ENCODE measurements at places on chromosomes 11 and 22. TPM values are rescaled to one million over a fixed set of nuclear protein-coding genes. Genes with fewer than 3 reads are reported as not detected.

DNA sequence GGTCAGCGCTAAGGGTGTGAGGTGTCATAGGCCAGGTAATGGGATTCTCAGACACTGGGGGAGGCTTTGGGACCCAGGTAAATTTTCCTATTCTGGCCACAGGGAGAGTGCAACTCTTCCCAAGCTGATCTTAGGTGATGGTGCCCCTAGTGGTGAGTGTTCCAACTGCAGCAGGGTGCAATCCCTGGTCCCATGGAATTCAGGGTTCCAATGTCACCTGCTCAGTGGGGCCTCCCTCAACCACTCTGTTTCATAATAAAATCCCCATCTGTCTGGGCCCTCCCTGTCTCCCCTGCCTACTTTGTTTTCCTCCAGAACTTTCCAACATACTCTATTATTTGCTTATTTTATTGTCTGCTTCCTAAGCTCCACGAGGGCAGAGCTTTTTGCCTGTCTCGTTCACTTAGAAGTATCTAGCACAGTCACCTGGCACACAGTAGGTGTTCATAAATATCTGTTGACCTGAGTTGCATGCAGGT lies 2.9 kb upstream of the SGSM1 start:
- peak; percentile 34 for DNase-seq

DNA sequence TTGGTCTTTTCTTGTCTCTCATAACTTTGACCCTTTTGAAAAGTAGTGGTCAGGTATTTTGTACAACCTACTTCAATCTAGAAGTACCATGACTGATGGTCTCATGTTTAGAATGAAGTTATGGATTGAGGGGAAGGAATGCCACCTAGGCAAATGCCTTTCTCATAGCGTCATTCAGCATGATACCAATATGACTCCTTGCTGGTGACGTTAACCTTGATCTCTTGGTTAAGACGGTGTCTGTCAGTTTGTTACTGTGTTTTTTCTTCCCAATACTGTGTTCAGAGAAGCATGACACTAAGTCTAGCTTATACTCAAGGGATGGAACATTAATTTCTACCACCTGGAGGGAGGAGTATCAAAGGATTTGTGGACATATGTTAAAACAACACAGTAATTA lies 130.9 kb downstream of the KIF18A start:
- peak; percentile 83 for DNase-seq

GRCh38 chr11:128515086-128515485 lies 72.3 kb downstream of the ETS1 start:
- no peak for DNase-seq

- no peak for DNase-seq
Observed at GRCh38 chr11:131190446-131190845, 180.0 kb upstream of the NTM start.

DNA sequence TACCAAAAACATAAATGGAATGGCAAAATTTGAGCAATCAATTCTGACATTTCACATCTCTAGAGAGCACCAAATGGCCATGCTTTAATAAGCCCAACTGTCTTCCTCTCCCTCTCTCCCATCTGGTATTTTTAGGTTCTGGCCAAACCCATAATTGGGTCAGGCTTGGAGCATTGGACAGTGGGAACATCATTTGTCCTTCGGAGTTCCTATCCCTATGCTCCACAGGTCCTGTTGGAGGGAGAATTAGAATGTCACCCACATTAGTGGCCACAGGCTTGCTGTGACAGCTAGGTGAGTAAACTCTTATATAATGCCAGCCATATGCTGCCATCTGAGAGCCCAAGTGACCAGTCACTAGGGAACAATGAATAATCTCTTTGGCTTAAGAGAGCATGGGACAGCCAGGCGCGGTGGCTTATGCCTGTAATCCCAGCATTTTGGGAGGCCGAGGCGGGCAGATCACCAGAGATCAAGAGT lies 251.0 kb upstream of the CCDC90B start:
- no peak for DNase-seq

GRCh38 chr11:75454987-75455386 lies 22.0 kb upstream of the KLHL35 start:
- DNase-seq, result no peak

GRCh38 chr22:27075891-27076290 lies 418.5 kb downstream of the MIAT start:
- DNase-seq, result no peak

GRCh38 chr11:120086651-120087050 lies 51.3 kb downstream of the TRIM29 start:
- DNase-seq, result no peak

DNA sequence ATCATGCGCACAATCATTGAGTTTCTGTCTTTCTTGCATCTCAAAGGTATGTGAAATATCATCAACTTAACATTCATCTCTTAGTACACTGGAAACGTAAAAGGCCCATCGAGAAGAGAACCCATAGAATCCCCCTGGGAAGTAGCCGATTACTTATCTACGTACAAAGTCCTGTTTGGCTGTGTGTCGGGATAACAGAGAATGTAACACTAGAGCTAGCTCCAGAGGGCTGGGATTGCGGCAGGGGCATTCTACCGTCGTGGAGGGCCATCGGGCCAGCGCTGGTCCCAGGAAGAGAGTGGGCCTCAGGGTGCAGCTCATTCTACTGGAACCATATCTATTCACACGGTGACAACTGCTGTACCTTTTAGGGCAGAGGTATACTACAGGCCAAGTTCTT lies 4.5 kb downstream of the GAL start:
- DNase-seq, result no peak

TRIM49 gene
- not detected for total RNA-seq

SLN gene
- not detected for total RNA-seq

ADM gene
- total RNA-seq, result 361 TPM
